ENCODE measurements at places on chromosomes 1 and 21.

- DNase-seq, result no peak
Measured at GRCh38 chr21:14825514-14825974, 239.3 kb downstream of the NRIP1 start.

GRCh38 chr1:201552941-201553351 lies 14.0 kb downstream of the NAV1 start:
- no peak for DNase-seq

DNA sequence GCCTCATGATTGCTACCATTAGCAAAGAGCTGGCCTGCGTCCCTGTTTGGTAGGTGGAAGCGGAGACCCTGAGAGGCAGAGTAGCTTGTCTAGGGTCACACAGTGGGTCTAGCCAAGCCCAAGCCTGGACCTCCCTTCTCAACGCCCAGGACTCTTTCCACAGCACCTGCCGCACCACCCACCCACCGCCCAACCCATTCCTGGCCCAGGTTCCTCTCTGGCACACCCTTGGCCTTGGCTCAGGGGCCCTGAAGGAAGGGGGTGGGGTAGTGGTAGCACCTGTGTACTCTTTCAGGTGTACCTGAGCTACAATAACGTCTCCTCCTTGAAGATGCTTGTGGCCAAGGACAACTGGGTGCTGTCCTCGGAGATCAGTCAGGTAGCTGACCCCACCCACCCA lies 19.3 kb downstream of the FAM151A start:
- DNase-seq, result no peak

GRCh38 chr21:46189959-46190490 lies 5.8 kb upstream of the SPATC1L start:
- no peak for DNase-seq

DNA sequence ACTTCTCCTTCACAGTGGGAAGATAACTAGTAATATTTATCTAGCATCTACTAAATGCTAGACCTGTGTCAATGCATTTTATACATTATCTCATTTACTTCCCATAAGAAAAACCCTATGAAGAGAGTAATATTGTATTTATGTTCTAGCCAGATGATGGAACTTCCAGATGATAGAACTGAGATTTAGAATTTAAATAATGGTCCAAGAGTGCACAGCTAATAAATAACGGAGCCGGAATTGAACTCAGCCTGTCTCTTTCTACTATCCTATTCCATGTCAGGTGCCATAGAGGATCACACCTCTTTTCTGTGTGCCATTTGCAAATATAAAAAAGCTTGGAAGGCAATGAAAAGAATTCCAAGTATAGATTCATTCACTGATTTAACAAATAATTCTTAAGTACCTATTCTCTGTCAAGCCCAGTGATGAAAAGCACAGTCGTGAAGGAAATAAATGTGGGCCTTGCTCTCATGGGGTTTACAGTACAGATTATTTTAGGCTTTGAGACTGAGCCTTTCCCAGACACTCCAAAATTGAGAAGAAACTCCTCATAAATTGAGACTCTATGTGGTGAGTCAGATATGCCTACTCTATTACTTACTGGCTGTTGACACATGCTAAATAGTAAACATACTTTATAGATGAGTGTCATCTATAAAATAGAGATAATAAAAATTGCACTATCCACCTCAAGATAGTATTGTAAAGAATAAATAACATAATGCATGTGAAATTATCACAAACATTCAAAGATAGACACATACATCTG lies 378.0 kb upstream of the PRMT6 start:
- no peak for DNase-seq

- DNase-seq, result no peak
Measured at GRCh38 chr21:31043471-31043870, 5.2 kb upstream of the KRTAP19-8 start.

DNA sequence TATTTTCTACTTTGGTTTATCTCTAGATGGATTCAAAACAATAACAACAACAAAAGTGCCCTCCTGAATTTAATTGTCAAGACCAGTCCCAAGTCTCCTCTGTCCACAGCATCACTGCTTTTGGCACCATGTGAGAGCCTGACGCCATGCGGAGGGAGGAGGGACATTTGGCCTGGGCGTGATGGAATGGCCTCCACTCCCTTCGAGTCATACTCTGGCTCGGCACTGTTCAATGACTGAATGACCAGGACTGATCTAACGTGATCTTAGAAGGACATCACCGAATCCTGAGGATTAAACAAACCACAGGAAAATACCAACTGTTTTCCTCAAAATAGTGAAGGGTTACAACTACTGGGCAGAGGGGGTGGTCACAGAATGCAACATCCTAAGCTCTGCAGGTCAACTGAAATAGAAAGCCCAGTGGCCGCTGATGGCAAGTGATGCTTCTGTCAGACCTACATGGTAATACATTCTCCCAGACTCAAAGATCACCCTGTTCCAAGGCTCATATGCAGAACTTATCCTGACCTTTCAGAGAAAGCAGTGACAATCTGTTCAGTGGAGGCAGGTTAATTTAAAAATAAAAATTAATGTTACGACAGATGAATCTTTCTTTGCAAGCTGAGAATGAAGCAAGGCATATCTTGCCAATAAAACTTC lies 19.1 kb downstream of the SRSF4 start:
- DNase-seq, result no peak

DNA sequence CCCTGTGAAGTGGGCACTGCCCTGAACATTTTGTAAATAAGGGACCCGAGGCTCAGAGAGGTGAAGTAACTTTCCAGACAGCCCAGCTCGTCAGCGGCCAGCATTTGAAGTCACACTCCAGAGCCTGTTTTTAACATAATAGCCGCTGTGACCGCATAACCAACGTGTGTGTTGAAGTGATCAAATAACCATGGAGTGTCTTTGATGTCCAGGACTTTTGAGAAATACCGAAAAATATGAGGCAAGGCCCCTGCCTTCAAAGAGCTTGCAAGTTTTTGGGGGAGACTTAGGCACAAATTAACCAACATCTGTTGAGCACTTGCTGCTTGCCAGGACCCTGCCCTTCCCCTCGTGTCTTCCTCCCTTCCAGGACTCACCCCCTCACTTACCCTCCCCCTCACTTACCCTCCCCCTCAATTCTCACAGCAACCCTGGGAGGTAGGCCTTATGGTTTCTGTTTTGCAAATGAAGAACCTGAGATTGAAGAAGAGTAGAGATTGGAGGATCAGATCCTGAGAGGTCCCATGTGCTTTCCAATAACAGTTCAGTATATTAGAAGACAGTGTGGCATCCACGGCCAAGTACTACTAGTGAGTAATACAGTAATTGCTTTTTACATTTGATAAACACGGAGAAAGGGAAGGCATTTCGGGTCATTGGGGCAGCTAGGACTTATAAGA lies 1.3 kb upstream of the SLC16A1 start:
- DNase-seq, result no peak

DNA sequence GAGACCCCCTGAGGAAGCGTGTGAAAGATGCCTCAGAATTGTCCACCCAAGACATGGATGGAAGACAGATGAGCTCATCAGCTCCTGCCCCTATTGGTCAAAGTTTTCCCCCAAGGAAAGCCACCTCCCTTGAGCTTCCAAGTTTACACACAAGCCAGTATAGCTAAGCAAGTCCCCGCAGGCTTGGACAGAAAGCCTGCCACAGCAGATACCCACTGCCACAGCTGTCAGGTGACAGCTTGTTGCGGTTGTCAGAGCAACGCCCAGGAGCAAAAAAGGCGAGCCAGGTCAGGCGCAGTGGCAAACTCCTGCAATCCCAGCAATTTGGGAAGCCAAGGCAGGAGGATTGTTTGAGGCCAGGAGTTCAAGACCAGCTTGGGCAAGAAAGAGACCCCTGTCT lies 60.9 kb upstream of the IFNAR2 start:
- no peak for DNase-seq

GRCh38 chr1:245996811-245997210 lies 510.3 kb downstream of the SMYD3 start:
- no peak for DNase-seq

DNA sequence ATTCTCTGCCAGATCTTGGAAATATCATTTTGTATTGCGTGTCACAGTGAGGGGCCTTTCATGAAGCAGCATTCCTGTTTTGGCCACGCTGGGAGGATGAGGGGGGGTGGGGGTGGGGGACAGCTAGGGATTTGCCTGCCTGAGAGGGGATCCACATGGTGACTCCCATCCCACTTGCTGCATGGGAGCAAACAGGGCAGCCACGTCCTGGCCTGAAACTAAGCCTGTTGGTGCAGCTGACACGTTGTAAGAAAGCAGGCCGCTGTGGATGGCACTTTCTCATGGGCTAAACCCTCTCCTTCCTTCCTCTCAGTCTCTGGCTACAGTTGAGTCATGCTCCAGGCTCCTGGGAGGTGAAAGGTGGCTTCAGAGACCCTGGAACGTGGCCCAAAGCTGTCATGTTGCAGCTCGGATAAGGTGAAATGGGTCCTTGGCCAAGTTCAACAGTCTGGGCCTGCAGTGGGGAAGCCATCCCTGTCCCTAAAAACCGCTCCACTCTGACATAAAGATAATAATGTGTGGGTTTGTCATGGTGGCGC lies 346.7 kb upstream of the VAMP3 start:
- no peak for DNase-seq

DNA sequence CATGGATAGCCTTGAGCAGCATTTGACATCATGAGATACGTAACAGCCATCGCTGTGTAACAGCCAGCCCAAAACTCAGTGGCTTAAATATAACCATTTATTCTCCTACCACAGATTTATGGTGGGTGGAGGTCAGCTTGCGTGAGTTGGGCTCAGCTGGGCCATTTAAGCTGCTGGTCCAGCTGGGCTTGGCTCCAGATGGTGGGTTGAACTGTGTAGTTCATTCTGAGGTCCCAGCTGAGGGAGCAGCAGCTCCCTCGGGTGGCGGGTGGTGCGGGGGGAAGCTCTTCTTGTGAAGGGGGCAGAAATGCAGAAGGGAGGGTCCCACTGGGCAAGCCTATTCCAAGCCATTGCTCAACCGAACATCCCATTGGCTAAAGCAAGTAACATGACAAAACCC lies 75.9 kb downstream of the IGSF21 start:
- no peak for DNase-seq

GRCh38 chr1:37415611-37416244 lies 58.7 kb upstream of the ZC3H12A start:
- no peak for DNase-seq

GRCh38 chr1:180199018-180199417 lies 31.0 kb upstream of the LHX4 start:
- DNase-seq, result no peak

DNA sequence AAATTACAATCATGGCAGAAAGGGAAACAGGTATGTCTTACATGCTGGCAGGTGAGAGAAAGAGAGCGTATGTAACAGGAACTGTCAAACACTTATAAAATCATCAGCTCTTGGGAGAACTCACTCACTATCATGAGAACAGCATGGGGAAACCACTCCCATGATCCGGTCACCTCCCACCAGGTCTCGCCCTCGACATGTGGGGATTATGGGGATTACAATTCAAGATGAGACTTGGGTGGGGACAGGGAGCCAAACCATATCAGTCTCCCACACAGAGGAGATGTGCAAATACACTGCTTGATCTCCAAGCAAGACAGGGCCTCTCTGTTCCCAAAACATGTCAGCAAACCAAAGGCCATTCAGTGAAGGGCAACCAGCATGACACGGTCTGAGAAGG lies 27.4 kb downstream of the LMX1A start:
- DNase-seq, result no peak

DNA sequence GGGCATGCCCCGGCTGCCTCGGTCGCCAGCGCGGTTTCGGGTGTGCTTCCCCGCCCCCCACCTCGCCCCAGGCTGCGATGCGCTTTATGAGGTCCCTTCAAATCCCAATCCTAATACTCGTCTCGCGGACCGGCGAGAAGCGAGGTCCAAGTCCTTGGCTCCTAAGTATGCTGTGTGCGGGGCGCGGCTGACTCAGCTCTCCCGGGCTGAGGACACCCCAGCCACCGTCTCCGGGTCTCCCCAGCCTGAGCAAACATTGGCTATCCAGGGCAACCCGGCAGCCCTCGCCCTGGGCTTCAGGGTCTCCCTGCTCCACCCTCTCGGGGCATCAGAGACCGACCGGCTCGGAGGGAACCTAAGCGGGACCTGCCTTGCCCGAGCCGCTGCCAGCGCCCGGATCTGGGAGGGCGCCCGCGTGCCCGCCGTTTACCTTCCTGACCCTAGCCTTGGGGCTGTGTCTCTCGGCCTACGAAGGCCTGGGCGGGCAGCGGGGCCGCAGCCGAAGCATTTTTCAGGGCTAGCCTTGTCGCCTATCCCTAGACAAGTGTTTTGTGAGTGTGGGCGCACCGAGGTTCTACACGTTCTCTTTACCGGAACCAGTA lies 1.2 kb downstream of the ITPKB start:
- peak; percentile 62 for DNase-seq

DNA sequence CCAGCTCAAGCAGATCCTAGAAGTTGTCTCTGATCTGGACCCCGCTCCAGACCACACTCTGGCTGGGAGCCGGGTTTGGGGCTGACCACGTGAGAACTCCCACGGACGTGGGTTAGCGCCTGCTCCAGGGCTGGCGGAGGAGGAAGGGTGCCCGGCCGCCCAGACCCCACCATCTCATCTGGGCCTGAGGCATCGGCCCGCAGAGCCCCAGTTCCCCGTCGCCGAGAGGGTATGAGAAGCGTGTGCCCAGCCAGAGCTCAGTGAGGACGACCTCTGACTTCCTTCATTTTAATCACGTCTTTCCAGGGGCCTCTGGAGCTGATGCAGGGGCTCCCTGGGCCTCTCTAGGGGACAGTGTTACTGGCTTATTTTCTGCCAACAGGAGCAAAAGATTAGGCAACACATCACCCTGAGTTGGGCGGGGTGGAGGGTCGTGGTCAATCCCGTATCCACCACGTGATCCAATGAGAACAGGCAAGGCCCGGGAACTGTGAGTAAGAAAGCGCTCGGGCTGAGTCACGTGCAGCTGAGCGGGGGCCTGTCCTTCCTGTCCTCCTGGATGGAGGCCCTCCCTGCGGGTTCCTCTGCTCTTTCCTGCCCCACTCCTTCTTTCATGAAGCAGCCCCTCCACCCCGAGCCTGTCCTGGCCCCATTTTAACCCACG lies 81.1 kb downstream of the SIK1 start:
- DNase-seq, result no peak

DNA sequence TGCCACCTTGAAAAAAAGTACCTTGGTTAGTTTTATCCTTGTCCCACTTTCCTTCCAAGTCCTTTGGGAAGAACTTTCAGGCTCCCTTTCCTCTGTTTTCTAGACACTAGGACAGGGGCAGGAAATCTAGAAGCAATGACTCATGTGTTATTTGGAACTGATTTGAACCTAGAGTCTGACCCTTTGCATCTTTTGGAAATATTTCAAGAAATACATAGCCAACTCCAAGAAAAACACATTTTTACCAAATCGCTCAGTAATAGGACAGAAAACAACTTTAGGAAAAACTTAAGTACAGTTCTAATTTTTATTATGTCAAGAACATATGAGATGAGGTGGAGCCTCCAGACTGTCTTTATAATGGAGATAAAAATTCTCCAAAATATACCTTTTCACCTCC lies 292.4 kb downstream of the PTBP2 start:
- no peak for DNase-seq

GRCh38 chr1:51525295-51525694 lies 6.2 kb upstream of the EPS15 start:
- DNase-seq, result no peak

DNA sequence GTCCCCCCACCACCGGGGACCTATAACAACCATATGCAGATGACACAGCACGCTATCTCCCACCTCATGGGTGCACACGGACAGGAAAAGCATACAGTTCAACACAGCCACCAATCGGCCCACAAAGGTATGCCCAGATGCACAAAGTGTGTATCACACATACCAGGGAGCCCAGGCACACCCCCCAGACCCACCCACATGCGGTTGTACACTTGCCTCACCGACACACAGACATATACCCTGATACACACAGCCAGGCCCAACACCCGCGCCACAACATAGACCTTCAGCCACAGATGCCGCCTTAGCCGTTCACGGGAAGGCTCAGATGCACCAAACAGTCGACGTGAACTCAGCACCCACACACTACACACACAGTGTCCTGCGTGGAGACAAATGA lies 5.5 kb downstream of the CROCC start:
- DNase-seq, result no peak
